AG09309 (cell line): ENCODE measurements at places on chromosomes 4 and X.

- no peak for DNase-seq
Measured at GRCh38 chr4:121995790-121996537, 44.1 kb upstream of the TRPC3 start.

- no peak for DNase-seq
Measured at GRCh38 chrX:133415276-133416105, at the start of gene GPC4. Gene GPC4, minus strand, starts transcription at chrX:133415489. Its CDS starts 524 bp downstream, at chrX:133414965.

DNA sequence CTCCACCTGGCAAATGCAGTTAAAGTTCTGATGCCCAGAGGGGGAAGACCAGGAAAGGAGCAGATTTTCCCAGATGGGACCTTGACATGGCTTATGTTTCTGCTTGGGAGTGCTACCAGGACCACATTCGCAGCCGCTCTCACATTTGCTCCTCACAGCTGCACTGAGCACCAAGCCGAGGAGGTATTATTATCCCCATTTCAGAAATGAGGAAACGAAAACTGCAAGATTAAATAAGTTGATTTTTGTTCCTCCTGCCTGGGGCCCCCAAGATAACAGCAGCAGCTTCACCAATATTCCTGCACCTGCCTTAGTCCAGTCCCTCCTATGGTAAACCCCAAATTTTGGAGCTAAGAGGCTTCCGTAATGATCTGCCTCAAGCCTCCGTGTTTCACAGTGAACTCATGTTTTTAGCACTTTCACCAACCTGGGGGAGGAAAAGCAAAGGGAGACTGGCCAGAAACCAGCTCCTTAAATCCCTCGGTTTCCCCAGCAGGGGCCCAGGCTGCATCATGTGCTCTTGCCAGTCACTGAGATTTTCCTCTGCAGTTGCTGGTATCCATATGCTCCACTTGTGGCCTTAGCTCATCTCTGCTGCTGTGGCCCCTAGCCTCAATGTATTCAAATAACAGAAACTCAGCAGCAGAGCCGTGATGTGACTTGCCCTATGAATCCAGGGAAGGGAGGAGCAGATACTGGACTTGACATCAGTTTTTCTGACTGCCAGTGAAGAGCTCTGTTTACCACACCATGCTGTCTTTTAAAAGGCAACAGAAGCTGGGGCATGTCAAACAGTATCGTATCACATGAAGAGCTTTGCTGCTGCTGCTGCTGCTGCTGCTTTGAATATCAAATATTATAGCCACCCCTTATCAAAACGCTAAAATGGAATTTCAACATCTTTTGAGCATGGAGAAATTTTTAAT is 95.5 kb upstream of the KLHL13 start:
- DNase-seq = no peak

- no peak for DNase-seq
Measured at GRCh38 chr4:154574311-154574710, 11.5 kb downstream of the FGB start.

DNA sequence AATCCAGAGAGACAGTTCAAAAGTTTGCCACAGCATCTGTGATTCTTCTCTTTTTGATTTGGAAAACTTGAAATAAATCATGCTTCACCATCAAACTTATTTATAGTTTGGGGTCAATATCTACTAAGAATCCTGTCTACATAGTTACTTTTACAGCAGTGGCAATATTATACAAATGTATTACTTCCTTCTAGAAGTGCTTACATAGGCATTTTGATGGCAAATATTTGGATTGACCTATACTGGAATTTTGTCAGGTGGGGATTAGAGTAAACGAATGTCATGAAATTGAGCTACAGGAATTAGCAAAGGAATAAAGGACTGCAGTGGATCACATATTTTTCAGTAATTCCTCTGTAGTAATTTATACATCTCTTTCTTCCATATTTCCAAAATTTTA is 1885.5 kb upstream of the ADGRL3 start:
- no peak for DNase-seq

GRCh38 chrX:1558761-1559468 is 21.9 kb upstream of the P2RY8 start:
- DNase-seq = no peak

GRCh38 chr4:67475155-67475554 is 70.1 kb downstream of the CENPC start:
- no peak for DNase-seq
